ENCODE measurements at places on chromosomes 11 and 22.

GRCh38 chr22:22923379-22923778, 35.8 kb downstream of the IGLL5 start:
- no peak for DNase-seq

DNA sequence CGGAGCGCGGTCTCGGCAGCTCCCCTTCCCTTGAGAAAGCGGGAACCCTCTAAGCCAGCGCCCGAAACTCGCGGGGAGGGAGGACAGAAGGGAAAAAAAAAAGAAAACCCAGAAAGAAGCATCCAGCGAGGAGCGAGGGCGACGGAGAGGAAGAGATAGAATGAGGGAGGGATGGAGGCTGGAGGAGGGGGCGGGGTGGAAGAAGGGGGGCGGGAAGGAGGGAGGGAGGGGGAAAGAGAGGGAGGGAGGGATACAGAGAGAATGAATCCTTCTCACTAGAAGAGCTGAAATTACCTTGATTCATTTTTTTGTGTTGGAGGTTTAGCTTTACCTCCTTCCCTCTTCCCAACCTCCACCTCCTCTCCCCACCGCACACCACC, 19.3 kb upstream of the BDNF start:
- DNase-seq, result no peak

GRCh38 chr11:65112546-65113360, 1.1 kb downstream of the TM7SF2 start:
- DNase-seq, result peak; percentile 65

DNA sequence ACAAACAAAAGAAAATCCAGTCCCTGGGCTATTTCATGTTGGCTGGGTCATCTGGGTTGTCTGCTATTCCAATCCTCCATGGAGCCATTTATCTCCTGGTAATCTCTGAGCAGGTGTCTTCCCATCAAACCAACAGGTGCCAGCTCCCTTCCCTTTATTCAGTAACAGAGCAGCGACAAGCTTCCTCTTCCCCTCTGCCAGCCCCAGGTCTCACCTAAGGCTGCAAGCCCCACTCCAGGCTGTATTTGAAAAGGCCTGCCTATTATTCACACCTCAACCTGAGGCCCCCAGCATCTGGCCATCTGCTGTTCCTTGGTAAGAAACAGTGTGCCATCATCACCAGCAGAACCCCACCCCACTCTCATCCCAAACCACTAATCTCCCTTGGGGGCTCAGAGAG, 436.2 kb downstream of the BUD13 start:
- no peak for DNase-seq

- DNase-seq, result no peak
Measured at GRCh38 chr11:128590587-128590986, 3.2 kb upstream of the ETS1 start.

GRCh38 chr22:28817919-28818859, 17.8 kb upstream of the XBP1 start:
- DNase-seq, result no peak

DNA sequence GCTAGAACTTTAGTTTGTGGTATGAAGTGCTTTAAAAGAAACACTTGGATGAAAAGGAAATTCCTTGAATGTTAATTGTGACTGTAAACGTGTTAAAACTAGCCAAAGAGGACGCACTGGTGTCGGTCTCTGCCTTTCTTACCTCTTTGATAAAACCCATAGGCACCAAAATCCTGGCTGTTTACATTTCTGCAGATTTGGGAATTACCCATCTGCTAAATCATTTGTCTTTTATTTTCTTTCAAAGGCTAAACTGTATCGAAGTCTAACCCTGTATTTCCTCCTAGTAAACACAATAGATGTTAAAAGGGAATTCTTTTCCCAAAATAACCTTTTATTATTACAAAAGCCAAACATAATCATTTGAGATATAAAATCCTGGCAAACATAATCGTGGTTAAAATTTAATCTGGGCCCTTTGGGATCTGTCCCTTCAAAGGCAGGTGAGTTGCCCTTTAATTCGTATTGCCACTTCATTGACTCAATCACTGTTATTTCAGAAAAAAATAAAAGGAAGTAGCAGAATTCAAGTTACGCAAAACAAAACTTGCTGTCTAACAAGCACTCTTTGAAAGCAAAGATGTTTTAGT, 2.4 kb downstream of the RASSF10 start:
- no peak for DNase-seq

GRCh38 chr22:26860301-26860700, 202.9 kb downstream of the MIAT start:
- DNase-seq, result no peak

DNA sequence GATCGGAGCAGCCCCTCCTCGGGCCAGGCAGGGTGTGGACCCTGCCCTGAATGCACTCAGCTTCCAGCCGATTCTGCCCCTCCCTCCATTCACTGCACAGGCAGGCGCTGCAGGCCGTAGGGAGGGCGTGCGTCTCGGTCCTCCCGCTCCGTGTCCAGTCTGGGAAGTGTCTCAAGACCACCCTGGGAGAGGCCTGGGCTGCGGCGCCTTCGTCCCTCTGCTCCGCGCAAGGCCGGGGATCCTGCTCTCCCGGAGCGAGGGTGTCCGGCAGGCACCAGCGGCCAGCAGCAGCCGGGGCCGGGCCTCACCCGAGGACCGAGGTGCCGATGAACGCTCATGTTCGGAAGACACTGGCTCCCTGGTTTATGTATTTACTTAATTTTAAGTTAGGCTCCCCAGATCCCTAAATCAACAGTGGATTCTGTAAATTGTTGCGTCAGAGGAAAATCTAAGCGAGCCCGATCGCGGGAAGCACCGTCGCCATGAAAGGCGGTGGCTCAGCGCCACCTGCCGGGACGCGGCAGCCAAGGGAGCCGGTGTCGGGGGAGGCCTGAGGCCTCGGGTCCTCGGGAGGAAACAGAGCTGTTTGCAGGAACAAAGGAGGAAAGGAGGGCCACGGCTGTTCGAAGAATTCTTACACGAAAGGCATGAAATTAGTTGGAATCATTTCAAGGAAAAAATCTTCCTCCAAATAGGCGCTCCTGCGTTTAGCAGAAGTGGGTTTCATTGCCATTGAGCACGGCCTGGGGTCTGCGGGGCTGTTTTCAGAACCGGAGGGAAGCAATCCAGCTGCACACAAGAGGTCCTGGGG, 195.3 kb downstream of the BRD1 start:
- DNase-seq, result no peak

DNA sequence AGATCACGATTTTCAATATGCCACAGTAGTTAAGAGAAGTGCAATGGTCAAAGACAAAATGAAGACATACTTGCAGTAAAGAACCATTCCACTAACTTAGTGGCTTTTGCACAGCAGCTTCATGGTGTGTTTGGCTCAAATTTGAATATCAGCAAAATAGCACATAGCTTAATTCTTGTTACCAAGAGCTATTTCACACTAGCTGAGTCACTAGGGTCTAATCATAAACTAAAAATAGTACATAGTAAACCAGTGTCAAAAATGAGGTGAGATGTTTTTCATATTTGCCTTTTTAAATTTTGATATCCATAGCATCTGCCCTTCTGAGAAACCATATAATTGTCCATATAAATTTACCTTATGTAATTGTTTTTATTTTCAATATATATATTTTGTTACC, 325.0 kb upstream of the LUZP2 start:
- DNase-seq, result no peak

- DNase-seq, result no peak
Measured at GRCh38 chr11:16867097-16867496, 128.7 kb downstream of the C11orf58 start.

GRCh38 chr11:124277804-124278203, 21.6 kb downstream of the OR8G5 start:
- no peak for DNase-seq

DNA sequence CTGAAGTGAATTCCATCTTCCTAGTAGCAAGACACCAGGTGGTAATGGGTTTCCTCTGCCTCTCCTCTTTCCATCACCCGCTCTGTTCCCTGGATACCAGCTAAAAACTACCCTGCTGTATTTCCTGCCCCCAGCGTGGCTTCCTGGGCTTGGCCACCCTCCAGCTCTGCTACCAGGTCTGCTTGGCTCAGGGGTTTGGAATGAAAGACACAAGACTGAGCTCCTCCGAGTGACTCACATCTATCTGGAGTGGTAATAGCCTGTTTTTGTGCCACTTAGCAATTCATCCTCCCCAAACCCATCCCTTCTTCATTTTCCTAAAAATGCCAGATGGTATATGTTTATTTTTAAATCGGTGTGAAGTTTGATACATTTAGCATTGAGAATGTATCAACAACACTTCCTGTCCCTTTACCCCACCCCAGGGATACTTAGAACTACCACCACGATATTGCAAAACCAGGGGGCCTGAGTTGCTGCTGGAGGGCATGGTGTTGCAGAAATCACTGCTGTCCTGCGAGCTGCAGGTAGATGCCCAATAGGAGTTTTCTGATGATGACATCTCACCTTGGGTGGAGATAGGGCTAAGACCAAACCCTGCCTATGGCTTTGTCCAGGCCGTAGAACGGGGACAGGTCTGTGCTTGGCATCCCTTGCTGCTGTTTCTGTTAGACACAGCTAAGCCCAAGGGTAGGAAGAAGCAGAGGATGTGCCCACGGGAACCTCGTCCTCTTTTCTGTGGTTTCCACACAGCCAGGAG, 7.5 kb upstream of the MICAL3 start:
- no peak for DNase-seq

- DNase-seq, result no peak
Measured at GRCh38 chr22:19853879-19854777, 546 bp downstream of the GNB1L start.

- DNase-seq, result no peak
Measured at GRCh38 chr22:44172370-44173108, 8.2 kb upstream of the PARVG start.

DNA sequence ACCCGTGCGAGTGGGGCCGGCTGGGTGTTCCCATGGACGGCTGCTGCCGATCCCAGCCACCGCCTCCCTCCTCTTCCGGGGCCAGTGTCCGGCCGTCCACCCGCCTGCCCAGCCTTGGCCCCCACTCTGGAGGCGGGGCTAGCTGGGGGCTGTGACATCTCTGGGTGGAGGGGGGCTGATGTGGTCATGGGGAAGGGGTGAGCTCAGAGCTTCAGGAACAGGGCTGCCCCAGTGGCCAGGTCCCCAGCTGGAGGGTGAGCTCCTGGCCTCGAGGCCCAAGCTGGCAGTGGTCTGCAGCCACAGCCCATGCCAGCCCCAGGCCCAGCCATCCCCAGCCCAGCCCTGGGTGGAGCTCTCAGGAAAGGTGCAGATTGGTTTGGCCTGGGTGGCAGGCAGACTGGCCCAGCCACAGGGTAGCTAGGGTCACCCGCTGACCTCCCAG, 2.7 kb downstream of the INS start:
- no peak for DNase-seq

DNA sequence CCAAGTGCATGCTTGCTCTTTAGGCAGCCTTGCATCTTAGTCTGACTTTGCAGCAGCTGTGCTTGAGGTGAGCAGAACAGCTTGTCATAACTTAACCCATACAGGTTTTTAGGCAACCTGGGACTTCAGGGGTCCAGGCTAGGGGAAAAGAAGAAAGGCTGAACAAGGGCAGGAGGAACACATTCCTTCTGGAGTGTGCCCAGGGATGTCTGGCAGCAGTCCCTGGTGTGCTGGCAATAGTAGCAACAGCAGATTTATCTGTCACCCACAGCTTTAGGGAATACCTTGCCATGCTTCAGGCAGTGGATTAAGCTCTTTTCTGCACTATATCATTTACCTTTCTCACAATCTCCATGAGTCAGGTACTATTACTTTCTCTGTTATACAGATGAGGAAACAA, 513.0 kb downstream of the RAB38 start:
- DNase-seq, result no peak

DNA sequence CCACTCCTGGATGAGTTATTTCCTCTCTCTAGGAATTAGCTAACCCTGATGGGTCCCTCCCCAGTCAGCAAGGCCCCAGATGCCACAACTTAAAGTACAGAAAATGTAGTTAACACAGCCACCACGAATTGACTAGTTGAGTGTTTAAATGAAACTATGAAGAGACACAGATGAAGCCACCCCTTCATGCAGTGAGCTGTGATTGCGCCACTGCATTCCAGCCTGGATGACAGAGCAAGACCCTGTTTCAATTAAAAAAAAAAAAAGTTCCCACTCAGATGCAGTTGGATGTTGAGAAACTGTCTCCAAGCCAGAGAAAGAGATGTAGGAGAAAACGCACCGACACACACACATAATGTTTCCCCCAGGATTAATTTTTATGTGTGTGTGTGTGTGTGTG, 53.3 kb downstream of the SCN3B start:
- no peak for DNase-seq

GRCh38 chr11:10355257-10355661, 50.4 kb downstream of the ADM start:
- no peak for DNase-seq

DNA sequence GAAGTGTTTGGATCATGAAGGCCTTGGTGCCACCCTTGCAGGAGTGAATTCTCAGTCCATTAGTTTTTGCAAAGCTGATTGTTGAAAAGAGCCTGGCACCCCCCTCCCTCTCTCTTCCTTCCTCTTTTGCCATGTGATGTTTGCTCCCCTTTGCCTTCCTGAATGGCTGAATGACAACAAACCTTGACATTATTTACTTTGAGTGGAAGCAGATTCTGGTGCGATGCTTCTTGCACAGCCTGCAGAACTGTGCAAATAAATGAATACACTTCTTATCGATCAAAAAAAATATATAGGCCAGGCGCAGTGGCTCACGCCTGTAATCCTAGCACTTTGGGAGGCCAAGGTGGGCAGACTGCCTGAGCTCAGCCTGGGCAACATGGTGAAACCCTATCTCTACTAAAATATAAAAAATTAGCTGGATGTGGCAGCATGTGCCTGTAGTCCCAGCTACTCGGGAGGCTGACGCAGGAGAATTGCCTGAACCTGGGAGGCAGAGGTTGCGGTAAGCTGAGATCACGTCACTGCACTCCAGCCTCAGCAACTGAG, 2.0 kb upstream of the NARS2 start:
- no peak for DNase-seq

DNA sequence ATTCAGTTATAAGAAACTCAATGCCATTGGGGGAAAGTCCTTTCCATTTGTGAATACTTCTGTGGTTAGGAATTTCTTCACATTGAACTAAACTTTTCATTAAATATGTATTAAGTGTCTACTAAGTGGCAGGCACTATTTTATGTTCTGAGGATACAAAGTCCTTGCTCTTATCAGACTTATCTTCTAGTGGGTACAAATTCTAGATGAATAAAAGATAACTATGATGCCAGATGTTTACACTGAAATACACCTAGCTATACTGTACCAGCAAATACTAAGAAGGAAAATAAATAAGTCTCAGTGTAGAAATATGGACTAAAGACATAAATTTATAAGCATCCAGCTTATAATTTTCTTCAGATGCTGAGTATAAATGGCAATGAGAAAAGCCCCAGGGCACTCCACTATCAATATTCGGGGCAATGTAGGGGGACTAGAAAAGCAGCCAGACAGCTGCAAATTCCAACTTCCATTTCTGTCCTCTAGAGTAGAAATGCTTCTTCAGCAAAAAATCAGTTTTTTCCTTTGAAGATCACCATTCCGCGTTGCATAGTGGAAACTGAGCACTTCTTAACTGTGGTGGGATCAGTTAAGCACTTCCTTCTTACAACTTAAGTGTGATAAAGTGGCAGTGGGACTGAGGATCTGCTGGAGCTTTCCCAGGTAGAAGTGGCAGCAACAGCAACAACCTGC, 11.8 kb upstream of the BIRC3 start:
- no peak for DNase-seq

GRCh38 chr11:47127213-47127612, 49.5 kb downstream of the ARFGAP2 start:
- no peak for DNase-seq

GRCh38 chr11:96543177-96543576, 153.4 kb downstream of the JRKL start:
- no peak for DNase-seq

GRCh38 chr11:30565027-30565426, 21.1 kb downstream of the MPPED2 start:
- no peak for DNase-seq

GRCh38 chr11:8217926-8218325, 45.8 kb downstream of the LMO1 start:
- DNase-seq, result no peak

GRCh38 chr11:11265320-11265719, 87.7 kb downstream of the CSNK2A3 start:
- DNase-seq, result no peak
